ENCODE measurements at places on chromosomes 1 and 21.
A peak's percentile ranks its signal among the peaks of the same experiment; 100 is the strongest.

- no peak for DNase-seq
Measured at GRCh38 chr1:42777852-42778251, 6.9 kb upstream of the TMEM269 start.

DNA sequence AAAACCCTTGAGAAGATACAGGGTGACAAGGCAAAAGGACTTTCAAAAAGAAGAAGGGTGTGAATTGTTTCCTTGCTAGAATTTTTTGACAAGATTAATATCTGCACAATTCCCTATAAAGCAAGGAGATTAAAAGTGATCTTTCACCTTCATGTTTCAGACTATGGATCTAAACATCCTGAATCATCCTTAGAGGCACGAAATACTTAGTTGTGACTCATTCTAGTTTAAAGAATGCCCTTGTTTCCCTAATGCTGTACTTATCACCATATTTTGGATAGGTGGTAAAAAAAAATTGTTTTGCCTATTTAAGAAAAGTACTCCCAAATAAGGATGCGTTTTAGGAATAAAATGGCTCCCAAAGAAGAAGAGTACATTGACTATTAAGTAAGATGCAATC, 415.1 kb downstream of the LRRIQ3 start:
- DNase-seq, result no peak

DNA sequence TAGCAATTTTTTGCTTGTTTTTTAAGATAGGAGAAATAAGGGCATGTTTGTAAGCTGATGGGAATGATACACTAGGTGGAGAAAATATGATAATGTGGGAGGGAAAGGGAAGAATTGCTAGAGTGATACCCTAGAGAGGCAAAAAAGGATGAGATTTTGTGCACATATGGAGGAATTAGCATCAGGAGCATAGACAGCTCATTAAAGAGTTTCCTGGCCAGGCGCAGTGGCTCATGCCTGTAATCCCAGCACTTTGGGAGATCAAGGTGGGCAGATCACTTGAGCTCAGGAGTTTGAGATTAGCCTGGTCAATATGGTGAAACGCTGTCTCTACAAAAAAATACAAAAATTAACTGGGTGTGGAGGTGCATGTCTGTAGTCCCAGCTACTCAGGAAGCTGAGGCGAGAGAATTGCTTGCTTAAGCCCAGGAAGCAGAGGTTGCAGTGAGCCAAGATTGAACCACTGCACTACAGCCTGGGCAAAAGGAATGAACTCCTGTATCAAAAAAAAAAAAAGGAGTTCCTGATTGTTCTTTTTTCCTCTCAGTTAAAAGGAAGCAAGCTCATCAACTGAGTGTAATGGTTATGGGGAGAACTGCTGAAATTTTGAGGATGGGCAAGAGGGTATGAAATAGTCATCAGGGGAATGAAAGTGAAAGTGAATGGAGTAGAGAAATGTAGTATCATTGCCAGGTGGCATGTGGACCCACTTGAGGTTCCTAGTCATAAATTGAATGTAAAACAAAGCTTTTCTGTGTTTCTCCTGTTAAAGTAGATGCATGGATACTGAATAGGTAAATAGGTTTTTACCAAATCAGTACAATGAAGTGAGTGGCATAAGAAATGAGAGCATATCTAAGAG, 35.5 kb downstream of the SH3GLB1 start:
- no peak for DNase-seq

GRCh38 chr1:42003433-42003832, 84.7 kb upstream of the HIVEP3 start:
- no peak for DNase-seq

GRCh38 chr1:115781851-115782250, 13.3 kb upstream of the CASQ2 start:
- DNase-seq, result no peak

DNA sequence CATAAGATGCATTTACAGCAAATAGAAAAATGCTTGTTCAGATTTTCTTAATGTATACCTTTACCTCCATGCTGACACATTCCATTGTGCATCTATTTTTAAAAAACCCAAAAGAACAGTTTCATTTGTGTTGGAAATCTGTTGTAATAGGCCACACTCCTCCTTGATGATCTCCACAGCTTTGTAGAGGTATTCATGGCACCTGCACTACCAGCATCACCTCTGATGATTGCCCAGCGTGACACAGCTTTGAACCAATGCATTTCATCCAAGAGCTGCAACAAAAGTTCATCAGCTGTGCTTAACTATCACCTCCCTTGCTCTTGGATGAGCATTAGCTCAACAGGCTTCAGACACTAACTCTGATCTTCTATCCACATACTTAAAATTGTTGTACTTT, 8.2 kb downstream of the DYNLT5 start:
- DNase-seq, result no peak

DNA sequence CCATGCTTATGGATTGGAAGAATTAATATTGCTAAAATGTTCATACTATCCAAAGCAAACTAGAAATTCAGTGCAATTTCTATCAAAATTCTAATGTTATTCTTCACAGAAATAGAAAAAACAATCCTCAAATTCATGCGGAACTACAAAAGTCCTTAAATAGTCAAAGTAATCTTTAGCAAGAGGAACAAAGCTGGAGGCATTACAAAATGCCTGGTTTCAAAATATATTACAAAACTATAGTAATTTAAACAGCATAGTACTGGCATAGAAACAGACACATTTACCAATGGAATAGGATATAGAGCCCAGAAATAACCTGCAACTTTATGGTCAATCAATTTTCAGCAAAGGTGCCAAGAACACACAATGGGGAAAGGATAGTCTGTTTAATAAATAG, 3.8 kb downstream of the CTSS start:
- no peak for DNase-seq

DNA sequence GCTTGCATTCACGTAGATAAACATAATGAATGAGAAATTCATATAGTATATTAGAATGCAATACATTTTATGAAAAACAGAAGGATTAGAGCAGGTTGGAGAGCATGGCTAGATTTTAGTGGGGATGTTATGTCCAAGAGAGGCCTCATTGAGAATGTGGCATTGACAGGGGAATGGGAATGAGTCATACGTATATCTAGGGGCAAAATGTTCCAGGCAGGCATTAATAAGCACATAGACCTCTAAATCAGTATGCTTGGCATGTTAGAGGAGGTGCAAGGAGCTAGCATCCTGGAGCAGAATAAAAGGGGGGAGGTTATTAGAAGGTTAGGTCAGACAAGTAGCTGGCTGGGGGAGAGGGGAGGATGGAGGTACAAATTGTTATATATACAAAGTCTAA, 93.0 kb downstream of the USH2A start:
- DNase-seq, result no peak

- no peak for DNase-seq
Measured at GRCh38 chr1:15974855-15975254, 1.0 kb downstream of the ZBTB17 start.

DNA sequence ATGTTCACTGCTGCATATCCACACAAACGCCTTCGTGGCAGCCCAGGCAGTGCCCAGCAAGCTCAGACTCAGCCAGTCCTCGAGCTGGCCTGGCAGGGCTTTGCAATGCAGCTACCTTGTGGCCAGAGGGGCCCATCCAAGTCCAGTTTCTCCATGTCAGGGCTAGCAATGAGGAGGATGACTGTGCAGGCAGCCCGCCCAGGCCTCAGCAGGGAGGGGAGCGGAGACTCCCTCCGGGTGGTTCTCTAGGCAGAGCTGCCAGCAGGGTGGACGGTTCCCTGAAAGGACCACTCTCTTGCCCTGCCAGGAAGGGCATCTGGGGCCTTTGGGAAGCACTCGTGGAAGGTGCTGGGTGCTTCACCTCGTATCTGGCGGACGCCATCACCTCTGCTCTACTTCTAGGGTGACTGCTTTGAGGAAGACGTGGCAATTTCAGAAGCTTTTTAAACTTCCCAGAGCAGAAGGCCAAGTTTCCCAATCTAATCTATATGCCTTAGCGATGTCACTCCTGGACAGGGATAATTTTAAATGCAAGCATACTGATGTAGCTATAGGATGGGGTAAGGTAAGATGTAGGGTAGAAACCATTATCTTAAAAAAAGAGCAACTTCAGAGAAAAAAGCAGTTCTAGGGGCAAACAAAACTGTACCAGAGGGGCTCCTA, 56.2 kb downstream of the RUNX1 start:
- no peak for DNase-seq

DNA sequence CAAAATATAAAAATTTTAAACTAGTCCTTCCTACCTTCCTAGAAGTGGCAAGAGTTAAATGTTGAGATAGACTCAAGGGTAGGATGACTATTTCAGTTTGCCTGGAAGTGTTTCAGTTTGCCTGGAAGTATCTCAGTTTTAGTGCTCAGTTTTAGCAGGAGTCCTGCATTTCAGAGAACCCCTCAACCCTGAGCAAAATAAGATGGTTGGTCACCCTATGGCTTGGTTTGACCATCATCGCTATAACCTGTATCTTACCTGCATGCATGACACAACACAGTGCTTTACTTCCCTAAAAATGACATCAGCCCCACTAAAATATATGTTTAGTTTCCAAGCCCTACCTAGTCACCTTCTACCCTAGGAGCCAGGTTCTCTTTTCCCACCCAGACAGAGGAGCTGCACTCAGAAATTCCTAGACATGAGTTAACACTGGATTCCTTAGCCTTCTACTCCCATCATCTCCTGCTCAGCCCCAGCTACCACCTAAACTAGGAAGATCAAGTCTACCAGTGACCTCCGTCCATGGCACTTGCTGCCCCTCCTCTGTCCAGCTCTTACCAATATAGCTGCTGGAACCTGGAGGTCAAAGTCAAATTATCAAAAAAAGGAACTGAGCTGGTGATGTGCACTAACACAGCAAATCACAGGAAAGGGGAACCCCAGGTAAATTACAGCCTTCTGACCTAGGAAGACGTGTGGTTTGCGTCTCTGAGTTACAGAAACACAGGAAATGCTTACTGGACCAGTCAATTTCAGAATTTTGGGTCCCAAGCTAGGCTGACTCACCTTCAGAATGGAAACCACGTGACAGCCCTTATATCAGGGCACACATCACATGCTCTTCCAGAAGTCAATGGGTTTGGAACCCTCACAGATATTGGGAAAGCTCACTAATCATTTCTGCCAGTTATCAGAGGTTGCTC, 2.2 kb upstream of the G0S2 start:
- no peak for DNase-seq

GRCh38 chr1:59046730-59047157, 250.2 kb upstream of the FGGY start:
- no peak for DNase-seq

DNA sequence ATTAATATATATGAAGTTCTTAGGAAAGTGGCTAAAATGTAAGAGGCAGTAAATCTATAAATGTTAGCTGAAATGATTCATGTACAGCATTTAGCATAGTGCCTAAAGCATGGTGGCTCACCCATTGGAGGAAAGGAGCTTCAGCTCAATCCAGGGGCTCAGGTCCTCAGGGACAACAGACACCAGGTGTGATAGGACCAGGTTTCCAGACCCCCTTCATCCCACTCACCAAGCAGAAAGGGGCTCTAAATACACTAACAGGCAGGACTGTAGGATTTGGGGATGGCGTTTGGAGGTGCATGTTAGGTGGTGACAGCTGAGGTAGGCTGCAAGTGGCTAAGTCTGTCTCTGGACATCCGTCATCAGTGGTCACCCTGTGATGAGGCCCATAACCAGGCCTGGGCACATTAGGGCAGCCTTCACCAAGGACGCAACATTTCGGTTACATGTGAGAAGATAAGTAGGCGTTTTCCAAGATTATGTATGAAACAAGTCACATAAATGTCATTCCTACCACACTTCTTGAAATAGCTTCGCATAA, 233.1 kb downstream of the C1orf94 start:
- no peak for DNase-seq

GRCh38 chr21:42819861-42820615, 59.3 kb downstream of the WDR4 start:
- no peak for DNase-seq

GRCh38 chr21:27372381-27372780, 405.5 kb upstream of the ADAMTS5 start:
- DNase-seq, result no peak

- DNase-seq, result no peak
Measured at GRCh38 chr1:223810586-223810985, 35.2 kb downstream of the TP53BP2 start.

- no peak for DNase-seq
Measured at GRCh38 chr1:223776826-223777454, 64.6 kb downstream of the CAPN2 start.

DNA sequence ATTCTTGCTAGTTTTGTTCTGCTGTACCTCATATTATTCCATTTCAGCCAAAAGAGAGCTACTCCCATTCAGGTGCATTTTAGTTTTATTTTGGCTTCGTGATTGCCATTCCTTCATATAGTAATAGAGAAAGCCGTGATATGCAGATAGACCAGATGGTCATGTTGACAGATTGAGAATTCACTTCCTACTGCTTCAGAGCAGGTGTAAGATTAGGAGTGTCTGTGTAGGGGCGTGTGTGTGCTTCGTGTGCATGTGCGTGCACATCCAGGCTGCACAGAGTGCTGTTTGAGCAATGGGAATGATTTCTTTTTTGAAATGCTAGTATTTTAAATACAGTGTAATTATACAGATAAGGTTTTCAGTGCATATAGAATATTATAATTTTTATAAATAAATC, 10.3 kb downstream of the NFIA start:
- no peak for DNase-seq

GRCh38 chr1:66495495-66495894, 38.5 kb upstream of the SGIP1 start:
- DNase-seq, result no peak

- no peak for DNase-seq
Measured at GRCh38 chr1:237138551-237138950, 96.6 kb downstream of the RYR2 start.

GRCh38 chr1:38786040-38786436, 73.5 kb downstream of the RRAGC start:
- DNase-seq, result no peak

GRCh38 chr1:111099289-111099688, 40.6 kb downstream of the DRAM2 start:
- DNase-seq, result peak; percentile 25

DNA sequence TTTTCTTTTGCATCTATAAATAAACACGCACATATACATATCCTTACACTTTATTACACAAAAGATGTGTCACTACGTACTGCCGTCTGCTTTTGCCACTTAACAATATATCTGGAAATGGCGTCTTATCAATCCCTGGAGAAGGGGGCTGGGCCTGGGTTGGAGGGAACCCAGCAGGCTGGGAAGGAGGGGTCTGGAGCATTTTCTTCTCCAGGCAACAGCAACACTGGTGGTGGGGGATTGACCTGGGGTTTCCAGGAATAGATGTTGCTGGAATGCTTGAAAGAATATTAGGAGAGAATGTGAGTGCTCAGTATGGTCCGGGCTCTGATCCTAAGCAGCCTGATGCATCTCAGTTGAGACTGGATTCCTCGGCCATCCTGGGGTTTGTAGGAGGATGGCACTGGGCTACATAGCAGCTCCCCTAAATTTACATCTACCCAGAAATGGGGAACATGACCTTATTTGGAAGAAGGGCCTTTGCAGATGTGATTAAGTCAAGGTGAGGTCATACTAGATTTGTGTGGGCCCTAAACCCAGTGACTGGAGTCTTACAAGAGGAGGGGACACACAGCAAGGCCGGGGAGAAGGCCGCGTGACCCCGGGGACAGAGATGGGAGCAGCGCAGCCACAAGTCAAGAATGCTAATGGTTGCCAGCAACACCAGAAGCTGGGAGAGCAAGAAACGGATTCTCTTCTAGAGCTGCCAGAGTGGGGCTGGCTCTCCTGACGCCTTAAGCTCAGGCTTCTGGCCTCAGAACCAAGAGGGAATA, 98.6 kb downstream of the SIK1 start:
- no peak for DNase-seq
